ENCODE measurements at places on chromosomes 3 and 15.

DNA sequence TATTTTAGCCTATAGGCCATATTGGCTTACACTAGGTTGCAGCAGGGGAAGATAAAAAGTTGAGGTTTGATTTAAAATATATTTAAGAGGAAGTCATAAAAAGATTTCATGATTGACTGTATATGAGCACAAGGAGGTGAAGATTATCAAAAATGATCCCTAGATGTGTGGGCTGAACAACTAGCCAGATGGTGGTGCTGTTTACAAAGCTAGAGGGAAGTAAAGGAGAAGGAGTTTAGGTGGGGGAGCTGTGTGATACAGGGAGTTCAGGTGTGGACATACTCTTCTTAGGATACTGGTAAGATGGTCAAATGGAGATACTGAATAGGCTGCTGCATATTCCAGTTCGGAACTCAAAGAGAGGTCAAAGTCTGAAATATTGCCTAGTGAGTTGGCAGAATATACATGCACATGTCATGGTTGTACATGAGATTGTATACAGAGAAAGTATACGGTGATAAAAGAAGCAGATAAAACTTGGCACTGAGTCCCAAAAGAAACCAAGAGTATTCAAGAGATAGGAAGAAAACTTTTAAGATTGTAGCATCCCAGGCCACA is 727.8 kb downstream of the NLGN1 start:
- DNase-seq, result peak; percentile 4

DNA sequence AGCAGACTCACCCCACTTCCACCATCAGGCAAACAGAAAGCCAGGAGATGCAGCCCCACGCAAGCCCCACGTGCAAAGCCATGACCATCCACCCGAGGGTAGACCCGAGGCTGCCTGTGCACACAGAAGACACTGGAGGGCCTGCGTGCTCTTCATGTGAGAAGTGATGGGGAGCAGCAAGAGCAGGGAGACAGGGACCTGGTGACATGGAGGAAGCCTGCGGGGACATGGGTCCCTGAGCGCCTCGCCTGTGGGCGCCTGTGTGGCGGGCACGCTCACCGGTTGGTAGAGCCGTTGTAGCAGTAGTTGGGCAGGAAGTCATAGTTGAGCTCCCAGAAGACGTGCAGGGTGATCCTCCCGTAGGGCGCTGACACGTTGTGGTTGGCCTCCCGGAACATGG is 65.0 kb downstream of the NIPA2 start:
- DNase-seq, result no peak

DNA sequence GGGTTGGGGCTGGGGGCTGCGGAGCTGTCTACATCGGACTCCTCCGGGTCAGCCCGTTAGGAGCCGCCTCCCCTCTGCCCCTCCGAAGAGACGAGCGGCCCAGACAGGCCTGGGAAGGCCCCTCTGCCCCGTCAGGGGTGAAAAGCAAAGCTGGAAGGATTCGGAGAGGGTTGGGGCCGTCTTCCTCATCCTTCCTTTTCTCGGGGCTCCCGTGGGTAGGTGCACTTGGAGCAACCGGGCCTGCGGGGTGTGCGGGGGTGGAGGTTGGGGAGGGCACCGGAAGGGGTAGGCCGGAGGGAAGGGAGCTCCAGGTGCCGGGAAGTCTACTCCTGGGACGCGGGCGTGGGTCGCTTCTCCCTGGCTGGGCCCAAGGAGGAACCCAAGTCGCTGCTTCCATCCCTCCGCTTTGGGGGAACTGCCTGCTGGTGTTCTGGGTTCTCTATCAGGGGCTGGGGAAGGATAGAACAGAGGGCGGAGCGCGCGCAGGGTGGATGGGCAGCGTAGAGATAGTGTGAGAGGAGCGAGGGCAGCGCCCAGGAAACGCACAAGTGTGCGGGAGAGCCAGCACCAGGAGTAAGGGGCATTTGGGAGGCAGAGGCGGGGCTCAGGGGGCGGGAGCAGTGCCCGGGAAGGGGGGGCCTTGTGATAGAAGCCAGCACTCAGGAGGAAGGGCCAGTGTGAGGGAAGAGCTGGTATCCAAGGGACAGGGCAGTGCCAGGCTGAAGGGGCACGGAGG is 590 bp downstream of the POLR2H start:
- no peak for DNase-seq

- DNase-seq, result no peak
Observed at GRCh38 chr15:51401872-51402517, 60.5 kb downstream of the GLDN start.

DNA sequence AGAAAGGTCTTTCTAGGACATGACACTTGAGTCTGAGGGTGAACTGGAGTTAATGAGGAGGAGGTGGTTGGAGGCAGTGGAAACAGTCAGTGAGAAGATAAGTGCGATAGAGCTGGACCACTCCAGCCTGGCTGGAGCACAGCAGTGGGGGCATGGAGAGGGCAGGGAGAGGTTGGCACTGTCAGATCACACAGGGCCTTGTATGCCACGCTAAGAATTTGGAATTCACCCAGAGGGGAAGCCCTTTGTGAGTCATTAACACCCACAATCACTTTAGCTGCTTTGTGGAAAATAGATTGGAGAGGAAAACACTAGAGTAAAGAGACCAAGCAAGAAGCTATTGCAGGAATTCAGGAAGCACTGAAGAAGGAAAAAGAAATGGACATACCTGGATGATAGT is 83.3 kb downstream of the ZNF621 start:
- DNase-seq, result no peak

DNA sequence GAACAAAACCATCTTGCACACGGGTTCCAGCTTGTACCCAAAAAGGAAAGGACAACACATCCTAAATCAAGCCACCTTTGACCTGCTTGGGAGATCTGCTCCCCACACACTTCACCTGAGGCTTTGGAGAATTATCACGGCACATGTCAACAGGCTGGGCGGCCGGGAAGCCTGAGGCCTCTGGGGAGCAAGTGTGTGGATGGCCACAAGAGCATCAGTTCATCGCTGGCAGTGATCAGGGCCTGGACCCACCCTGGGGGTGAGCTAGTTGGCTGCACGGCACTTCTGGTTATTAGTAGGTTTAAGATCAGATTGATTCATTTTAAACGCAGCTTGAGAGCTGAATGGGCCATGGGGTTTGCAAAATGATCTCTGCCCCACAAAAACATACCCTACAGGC is 108.5 kb downstream of the CHSY1 start:
- DNase-seq, result no peak

- DNase-seq, result no peak
Observed at GRCh38 chr15:23411841-23412240, 35.2 kb downstream of the GOLGA6L2 start.

DNA sequence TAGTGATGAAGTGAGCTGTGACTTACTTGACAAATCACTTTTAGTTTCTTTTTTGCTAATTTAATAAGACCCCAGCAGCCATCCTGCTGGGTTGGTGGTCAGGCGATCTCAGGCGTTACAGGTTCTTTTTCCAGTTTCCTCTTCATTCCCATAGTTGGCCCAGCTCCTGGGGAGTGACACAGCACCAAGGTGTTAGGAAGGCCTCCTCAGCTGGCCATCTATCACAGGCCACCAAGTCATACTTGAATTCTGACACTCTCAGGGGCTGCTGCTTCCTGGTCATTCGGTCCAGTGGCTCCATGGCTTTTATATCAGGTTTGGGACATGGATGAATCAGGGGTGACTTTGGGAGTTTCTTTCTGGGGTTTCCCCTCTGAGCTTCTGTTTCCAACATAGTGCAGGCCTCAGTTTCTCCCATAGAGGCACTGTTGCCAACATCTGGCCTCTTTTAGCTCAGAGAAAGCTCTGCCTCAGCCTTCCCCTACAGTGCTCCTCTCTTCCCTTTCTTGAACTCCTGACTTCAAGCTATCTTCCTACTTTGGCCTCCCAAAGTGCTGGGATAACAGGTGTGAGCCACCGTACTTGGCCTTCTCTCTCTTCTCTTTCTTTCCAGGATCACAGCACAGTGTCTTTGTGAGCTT is 211.8 kb downstream of the NR2F2 start:
- no peak for DNase-seq

DNA sequence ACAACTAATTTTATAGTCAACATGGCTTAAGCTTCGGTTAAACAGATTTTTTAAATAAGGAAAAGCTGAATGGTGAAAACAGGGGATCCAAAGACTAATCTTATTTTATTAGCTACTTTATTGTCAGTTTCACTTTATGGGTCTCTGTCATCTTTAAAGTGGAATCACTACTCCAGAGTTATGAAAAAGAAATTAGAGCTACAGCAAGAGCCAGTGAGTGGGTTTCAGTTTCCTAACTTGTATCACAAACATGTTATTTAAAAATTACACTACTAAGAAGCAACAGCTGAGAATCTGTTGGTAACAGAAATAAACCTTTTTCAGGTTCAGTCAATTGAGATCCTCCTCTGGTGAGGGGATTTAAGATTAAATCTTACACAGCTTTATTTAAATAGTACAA is 10.0 kb downstream of the PHC3 start:
- no peak for DNase-seq

DNA sequence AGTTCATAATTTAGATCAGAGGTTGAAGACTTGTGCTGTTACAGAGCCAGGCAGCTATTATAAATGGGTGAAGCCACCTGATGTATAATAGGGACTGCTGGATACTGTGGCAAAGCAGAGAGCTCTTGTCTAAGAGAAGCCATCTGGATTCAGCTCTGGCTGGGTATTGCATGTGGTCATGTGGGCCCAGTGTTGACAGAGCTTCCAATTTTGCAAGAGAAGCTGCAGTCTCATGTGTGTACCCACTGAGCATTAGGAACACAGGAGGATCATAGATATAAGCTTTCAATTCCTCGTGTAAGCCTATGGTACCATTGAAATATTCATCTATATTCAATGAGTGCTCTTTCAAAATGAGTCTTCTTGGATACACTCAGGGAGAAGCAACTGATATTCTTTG is 303.9 kb upstream of the SLCO3A1 start:
- no peak for DNase-seq

GRCh38 chr15:83431521-83431920 is 15.6 kb upstream of the SH3GL3 start:
- no peak for DNase-seq

GRCh38 chr3:43909149-43909548 is 218.4 kb downstream of the ABHD5 start:
- DNase-seq, result no peak

DNA sequence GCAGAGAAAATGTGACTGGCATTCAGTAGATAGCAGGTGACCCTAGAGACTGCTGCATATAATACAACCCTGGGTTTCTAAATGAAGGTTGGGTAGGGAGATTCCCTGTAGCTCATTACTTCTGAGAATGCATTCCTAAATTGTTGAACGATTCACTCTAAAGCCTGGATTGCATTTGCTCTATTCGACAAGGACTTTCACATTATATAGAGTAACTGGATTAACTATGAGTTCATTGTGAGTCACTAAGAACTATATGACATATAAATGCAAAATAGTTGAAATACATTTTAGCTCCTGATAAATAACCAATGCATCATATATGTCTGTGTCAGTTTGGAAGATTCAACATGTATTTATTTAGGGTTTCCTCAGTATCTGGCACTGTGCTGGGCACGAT is 294.7 kb upstream of the CCDC54 start:
- DNase-seq, result no peak

- DNase-seq, result no peak
Observed at GRCh38 chr15:83570756-83571155, 83.2 kb upstream of the ADAMTSL3 start.

GRCh38 chr15:46315434-46315833 is 680.6 kb downstream of the SQOR start:
- DNase-seq, result no peak

DNA sequence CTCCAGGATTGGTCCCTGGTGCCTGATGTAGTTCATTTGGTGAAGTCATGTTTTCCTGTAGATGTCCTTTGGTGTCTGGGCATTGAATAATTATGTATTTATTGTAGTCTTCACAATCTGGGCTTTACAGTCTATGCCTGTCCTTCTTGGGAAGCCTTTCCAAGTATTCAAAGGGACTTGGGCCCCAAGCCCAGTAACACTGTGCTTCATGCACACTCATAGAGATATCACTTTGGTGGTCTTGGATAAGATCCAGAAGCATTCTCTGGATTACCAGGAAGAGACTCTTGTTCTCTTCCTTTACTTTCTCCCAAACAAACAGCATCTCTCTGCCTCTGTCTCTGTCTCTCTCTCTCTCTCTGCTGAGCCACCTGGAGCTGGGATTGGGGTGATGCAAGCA is 281.1 kb upstream of the GOLGA6L4 start:
- no peak for DNase-seq

- no peak for DNase-seq
Observed at GRCh38 chr3:57788624-57789018, 32.5 kb downstream of the SLMAP start.

DNA sequence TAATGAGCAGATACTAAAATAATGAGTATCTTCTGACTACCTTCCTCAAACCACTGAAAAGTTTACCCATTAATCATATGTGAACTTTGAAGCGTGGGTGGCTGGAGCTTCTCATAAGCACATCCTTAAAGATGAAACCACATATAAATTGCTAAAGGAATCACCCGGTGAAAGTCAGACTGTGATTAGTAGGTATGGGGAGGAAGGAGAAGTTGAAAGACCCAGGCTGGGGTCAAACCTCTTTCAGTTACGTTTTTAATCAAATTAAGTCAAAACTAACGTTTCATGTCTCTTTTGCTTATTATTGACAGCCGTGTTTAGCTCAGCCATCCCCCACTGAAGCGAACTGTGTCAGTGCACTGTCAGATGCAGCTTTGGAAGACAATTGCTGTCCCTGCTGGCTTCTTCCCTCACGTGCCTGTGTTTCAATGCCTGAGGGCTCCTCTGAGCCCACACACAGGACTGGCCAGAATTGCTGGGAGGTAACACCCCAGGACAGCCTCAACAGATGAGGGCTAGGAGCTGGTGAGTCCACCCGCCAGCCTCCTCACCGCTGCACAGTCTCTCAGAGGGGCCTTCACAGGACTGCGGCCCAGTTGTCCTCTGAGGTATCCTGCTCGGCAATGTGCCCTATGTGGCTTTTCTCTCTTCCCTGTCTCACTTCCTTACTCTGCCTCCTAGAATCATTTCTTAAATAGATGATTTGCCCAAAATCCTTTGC is 29.3 kb upstream of the SH3BP5 start:
- DNase-seq, result no peak

DNA sequence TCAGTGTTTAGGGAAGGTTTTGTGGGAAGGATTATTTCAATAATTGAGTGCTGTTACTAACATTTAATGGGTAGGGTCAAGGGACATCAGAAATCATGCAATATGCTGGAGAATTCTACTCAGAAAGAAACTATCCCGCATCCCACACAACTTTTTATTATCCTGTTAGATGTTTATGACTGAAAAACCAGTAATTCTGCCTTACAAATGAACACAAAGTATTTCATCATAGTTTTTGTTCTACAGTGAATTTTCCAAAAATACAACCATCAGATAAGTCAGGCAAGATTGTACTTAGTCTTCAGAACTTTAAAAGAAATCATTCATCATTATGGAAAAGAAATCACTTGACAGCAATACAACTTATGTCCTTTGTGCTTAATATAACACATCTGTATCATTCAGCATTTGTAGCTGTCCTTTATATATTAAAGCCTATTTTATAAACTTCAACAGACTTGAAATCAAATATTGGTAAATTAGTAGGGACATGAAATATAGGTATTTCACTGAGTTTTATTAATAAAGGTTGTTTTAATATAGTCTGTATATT is 61.9 kb downstream of the TRPM7 start:
- no peak for DNase-seq

- no peak for DNase-seq
Observed at GRCh38 chr15:42695527-42696071, 41.3 kb downstream of the CDAN1 start.

- no peak for DNase-seq
Observed at GRCh38 chr3:142889212-142890014, 530 bp upstream of the PCOLCE2 start.

GRCh38 chr3:65485826-65486469 is 552.8 kb downstream of the MAGI1 start:
- DNase-seq, result no peak

Data from skeletal muscle cell (primary cell).